ENCODE measurements at places on chromosomes 4 and X. TPM values are rescaled to one million over a fixed set of nuclear protein-coding genes. Genes with fewer than 3 reads are reported as not detected.

The ESX1 gene
- not detected for total RNA-seq

DNA sequence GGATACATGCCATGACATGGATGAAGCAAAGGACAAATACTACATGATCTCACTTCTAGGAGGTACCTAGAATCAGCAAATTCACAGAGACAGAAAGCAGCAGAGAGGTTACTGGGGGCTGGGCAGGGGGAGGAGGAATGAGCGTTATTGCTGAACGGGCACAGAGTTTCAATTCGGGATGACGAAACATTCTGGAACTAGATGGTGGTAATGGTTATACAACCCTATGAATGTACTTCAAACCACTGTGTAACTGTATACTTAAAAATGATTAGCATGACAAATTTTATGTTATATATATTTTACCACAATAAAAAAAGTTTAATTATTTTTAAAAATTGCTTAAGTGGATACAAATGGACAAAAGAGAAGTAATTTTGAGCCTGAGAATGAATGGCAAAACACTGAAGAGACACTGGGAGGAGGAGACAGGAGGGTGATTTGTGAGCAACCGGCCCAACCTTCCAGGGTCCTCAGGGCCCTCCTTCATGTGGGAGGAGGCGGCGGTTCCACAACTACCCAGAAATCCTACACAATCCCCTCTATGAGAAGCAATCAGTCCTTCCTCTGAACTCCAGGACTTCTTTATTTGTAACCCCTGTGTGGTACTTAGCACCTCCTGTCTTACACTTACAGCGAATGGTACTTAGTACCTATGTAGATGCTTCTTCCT is 14.1 kb downstream of the ACSL1 start:
- no peak for DNase-seq

DNA sequence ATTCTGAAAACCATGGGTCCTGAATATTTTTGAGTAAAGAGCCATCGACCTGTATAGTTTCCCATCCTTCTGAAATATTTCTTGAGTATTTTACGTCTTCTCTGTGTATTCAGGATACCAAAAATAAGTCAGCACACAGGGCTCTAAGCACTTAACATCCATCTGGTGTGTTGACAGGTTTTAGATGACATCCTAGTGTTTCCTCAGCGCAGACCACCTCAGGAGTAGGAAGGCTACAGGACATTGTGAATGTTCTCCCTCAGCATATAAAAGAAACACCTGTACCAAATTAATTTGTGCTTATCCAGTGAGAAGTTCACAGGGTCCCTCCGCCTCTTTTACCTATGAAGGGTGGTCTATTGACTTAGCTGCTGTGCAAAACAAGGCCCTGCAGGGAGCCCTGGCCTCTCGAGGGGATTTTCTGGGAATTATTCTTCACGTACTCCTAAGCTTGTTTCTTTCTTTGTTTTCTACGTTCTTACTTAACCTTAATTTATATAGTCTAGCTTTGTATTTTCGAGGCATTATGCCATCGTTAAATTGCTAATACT is 241.8 kb downstream of the FBXO8 start:
- no peak for DNase-seq

GRCh38 chr4:2363056-2363721 is 55.3 kb downstream of the ZFYVE28 start:
- peak; percentile 65 for DNase-seq

DNA sequence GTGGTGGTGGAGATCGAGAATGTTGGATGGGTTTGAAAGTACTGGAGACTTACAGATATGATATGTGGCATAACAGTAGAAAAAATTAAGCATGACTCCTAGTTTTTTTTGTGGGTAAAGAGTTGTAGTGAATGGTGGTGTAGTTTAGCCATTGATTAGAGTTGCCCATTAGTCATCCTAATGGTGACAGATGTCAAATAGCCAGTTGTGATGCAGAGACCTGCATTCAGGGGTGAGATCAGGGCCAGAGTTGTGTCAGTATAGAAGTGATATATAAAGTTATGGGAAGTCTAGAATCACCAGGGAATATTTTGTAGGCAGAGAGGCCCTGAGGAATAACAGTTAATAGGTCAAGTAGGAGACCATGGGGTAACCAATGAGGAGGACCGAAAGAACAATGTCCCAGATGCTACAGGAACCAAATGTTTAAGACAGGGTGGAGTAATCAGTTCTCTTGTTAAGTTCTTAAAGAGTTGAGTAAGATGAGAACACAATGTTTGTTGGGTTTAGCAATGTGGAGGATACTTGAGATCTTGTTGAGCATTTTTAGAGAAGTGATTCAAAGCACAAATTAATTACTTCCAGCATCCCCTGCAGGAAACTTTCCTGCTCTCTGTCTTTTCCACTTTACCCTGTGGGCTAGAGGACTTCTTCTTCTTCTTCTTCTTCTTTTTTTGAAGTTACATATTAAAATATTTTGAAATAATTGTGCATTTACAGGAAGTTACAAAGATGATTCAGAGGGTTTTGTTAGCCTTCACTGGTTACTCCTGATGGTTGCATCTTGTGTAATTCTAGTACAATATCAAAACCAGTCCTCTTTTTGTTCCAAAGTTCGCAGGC is 13.3 kb downstream of the SGMS2 start:
- peak; percentile 70 for DNase-seq

The TMEM154 gene
- total RNA-seq, result 17.2 TPM

DNA sequence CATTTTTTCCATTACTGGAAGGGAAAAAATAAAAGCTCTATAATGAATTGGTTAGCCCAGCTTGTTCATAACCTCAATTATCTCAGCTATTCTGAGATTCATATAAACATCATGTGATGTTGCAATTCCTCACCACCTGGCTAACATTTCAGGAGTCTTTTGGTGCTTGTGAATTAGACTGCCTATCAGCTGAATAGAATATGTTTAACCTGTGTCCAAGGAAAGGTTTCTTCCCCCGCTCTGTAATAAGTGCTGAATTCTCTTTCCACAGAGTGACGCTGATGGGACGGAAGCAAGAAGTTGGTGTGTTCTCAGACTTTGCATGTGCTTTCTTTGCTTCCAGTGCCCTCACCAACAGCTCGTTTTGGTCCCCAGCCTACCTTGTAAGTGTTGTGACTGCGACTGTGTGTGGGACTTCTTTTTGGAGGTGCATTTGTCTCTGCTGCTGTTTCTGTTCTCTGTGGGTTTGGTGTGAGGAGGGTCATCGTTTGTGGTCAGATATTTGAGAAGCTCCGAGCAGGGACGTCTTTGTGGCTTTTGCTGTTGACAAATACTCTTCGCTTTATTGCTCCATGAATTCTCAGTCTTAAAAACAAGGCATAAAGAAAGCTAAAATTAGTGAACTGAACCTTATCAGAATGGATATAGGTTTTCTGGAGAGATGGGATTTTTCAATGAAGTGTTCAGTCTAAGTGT is 61.7 kb downstream of the PPARGC1A start:
- DNase-seq, result no peak

- DNase-seq, result peak; percentile 55
Observed at GRCh38 chrX:24760363-24761000, 66.8 kb downstream of the POLA1 start.

DNA sequence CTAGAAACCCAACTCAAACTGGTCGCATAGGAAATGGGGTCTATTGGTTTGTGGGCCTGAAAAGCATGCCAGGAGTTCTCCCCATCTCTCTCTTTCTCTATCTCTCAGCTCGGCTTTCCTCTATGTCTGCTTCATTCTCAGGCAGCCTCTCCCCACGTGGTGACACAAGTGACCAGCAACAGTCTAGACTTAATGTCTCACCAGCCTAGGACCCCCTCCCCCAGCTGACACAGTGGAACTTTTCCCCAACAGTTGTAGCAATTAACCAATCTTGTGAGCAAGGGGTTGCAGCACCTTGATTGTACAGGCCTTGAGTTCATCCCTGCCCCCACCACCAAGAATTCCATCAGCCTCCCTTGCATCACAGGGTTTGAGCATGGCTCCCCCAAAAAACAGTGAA is 159.8 kb upstream of the KIT start:
- DNase-seq, result no peak

DNA sequence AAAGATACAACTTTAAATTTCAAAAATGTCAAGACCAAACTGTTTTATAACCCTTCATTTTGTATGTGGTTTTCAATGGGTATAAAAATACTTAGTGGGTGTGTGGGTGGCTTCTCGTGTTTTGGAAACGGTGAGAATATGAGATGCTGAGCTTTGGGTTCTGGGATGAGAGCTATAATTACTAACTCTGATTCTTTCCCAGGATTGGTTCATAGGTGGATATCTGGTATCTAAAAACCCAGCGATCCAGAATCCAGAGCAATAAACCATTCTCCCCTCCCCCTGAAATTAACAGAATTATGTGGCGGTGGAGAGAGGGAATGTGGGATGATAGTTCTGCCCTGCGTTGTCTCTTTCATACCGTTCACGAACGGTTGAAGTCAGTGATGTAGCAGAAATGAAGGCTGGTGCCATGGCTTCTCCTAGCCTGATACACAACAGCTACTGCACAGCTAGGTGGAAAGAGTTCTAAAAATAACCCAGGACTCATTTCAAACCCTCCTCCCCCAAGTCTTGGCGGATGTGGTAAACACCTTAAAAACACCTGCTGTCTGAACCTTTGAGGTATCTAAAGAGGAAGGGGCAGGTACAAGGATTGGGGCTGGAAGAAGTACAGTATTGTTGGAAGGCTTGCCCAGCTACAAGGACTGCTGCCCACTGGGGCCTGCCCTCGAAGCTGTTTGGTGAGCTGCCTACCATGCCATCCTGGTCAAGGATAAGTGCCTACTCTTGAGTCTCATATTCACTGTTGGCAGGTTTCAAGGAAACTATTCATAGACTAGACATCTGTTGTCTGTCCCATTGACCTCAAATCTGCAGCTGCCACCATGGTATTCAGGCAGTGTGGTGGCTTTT is 44.5 kb downstream of the SEPTIN11 start:
- DNase-seq, result no peak

The EFHC2 gene
- total RNA-seq, result not detected

DNA sequence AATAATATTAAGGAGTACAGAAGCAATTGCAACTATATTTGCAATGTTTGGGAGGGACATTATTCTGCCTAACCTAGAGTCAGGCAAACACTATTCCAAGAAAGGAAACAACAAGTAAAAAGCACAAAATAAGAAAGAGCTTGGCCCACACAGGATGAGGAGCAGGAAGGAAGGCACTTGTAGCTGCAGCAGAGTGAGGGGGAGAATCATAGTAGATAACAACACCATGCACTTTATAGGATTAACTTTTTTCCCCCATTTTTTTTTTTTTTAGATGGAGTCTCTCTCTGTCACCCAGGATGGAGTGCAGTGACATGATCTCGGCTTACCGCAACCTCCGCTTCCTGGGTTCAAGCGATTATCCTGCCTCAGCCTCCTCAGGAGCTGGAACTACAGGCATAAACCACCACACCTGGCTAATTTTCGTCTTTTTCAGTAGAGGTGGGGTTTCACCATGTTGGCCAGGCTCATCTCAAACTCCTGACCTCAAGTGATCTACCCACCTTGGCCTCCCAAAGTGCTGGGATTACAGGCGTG is 10.3 kb upstream of the JCHAIN start:
- no peak for DNase-seq

DNA sequence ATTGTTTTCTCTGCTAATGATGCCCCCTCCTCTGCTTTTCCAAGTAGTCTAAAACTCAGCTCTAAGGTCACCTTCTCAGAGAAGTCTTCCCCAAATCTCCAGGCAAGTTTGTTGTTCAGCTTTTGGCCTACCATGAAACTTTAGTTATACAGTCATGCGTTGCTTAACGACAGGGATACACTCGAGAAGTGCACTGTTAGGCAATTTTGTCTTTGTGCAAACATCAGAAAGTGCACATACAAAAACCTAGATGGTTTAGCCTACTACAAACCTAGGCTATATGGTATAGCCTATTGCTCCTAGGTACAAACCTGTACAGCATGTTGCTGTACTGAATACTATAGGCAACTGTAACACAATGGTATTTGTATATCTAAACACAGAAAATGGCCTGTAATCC is 91.9 kb downstream of the WDFY3 start:
- DNase-seq, result no peak

- peak; percentile 24 for DNase-seq
Observed at GRCh38 chrX:154804261-154804956, 876 bp downstream of the MPP1 start.

DNA sequence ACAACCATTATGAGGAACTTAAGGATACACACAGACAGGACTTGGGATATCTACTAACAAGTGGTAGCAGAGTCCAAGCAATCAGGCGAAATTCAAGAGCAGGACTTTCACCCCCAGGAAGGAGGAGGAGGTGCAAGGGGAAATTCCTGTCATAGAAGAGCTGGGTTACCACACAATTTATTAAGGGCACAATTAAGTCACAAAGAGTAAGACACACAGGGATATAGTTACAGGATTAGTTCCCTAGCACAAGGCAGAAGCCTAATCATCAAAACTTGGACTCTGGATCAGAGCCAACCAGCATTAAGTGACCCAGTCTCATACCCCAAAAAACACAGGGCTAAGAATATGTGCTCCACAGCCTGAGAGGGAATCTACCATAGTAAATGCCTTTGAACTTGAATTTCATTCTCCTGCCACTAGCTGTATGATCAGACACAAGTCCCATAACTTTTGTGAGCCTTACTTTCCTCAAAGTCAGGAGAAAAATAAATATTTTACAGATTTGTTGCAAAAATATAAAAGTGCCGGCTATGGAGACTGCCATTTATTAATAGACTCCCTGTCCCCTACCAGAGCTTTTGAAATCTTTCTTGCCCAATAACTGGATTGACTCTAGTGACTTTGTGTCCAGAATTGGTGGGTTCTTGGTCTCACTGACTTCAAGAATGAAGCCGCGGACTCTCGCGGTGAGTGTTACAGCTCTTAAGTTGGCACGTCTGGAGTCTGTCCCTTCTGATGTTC is 87.0 kb downstream of the SYNPO2 start:
- no peak for DNase-seq
